ENCODE measurements at places on chromosomes 6 and 20.

DNA sequence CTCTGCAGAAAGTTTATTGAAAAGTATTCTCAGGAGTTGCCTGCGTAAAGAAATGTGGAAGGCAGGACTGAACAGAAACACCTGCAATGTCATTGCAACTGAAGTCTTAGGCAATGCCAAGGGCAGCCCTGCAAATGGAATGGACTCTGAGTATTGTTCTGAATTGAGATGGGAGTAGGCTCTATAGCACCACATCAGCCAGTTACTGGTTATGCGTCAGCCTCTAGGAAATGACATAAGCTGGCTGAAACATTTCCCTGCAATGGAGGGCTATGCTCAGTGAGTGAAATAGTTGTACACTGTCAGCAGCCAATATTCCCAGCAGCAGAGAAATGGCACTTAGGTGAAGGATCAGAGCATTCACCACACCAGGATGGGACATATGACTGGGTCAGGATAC lies 13.8 kb upstream of the GJE1 start:
- no peak for DNase-seq

DNA sequence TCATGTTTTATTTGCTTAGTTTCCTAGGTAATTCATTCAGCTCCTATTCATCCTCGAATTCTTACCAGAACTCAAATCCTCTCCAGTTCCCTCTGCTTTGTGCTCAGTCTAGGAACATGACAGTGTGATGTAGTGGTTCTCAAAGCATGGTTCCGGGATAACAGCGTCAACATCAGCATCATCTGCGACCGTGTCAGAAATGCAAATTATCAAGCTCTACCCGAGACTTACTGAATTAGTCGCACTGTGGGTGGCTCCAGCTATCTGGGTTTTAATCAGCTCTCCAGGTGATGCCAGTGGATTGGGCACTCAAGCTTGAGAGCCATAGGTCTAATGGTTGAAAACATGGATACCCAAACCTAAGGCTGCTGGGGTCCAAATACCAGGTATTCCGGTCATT lies 7.7 kb upstream of the STK35 start:
- no peak for DNase-seq

DNA sequence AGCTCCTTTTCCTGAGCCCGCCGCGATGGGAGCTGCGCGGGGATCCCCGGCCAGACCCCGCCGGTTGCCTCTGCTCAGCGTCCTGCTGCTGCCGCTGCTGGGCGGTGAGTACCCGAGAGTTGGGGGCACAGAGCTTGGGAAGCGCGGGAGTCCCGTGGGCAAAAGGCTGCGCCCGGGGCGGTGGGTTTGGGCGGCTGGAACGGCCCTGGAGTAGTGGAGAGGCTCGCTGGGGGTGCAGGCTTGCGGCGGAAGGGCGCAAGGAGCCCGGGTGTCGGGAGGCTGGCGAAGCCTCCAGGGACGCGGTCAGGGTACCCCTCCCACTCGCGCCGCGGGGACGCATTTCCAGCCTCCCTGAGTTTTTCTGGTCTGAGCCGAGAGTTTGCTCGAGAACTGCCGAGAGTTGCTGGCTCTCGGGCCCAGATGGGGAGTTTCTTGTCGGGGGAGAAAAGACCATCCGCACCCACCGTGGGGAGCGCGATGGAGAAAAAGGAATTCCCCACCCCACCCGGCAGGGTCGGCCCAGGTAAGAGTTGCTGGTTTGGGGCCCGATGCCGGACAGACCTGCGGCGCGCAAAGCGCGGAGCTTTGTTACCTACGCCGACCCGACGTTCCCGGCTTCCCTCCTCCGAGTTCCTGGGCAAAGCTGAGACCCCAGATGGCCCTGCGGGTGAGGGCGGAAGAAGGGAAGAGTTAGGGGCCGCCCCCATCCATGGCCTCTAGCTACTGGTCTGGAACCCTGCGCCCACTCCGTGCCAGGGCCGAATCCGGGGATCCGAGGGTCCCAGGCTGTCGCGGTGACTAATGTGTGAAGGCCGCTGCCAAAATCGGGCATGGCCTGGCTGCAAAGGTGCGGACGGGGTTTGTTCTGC lies 584 bp downstream of the PTK7 start:
- no peak for DNase-seq

- no peak for DNase-seq
Observed at GRCh38 chr6:11233673-11234573, 1.5 kb upstream of the NEDD9 start.

DNA sequence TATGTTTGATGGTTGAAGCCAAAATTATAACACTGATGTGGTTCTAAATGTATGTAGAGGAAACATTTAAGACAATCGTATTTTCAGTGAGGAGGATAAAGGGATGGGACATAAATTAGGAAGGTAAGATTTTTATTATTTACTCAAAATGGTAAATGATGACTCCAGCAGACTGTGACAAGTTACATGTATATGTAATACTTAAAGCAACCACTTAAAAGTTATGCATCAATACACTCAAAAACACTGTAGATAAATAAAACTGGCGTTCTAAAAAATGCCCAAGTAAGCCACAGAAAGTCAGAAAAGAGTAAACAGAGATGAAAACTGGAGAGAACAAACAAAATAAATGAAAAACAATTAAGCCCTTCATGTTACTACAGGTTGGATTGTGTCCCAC lies 18.7 kb downstream of the HLA-DMB start:
- DNase-seq = no peak

GRCh38 chr6:35230950-35231349 lies 17.2 kb downstream of the SCUBE3 start:
- no peak for DNase-seq

GRCh38 chr6:109221543-109222195 lies 126.4 kb downstream of the CEP57L1 start:
- DNase-seq = no peak

- no peak for DNase-seq
Observed at GRCh38 chr6:63418741-63419140, 99.0 kb upstream of the LGSN start.

GRCh38 chr6:155517294-155517693 lies 61.7 kb upstream of the NOX3 start:
- DNase-seq = no peak

- no peak for DNase-seq
Observed at GRCh38 chr6:99416892-99417767, 8.0 kb downstream of the PNISR start.

Data from SK-N-MC (cell line).